Aorta (tissue), 5 donors: ENCODE measurements at places on chromosomes 13 and 19. TPM values are rescaled to one million over a fixed set of nuclear protein-coding genes. Genes with fewer than 3 reads are reported as not detected.

- no peak for DNase-seq
Measured at GRCh38 chr19:30719999-30720345, 347.8 kb downstream of the ZNF536 start.

GRCh38 chr13:75657111-75657510 lies 21.0 kb downstream of the LMO7 start:
- no peak for DNase-seq

GRCh38 chr13:102869948-102870676 lies 24.3 kb downstream of the ERCC5 start:
- no peak for DNase-seq

PRTN3 gene
- not detected for total RNA-seq

DNA sequence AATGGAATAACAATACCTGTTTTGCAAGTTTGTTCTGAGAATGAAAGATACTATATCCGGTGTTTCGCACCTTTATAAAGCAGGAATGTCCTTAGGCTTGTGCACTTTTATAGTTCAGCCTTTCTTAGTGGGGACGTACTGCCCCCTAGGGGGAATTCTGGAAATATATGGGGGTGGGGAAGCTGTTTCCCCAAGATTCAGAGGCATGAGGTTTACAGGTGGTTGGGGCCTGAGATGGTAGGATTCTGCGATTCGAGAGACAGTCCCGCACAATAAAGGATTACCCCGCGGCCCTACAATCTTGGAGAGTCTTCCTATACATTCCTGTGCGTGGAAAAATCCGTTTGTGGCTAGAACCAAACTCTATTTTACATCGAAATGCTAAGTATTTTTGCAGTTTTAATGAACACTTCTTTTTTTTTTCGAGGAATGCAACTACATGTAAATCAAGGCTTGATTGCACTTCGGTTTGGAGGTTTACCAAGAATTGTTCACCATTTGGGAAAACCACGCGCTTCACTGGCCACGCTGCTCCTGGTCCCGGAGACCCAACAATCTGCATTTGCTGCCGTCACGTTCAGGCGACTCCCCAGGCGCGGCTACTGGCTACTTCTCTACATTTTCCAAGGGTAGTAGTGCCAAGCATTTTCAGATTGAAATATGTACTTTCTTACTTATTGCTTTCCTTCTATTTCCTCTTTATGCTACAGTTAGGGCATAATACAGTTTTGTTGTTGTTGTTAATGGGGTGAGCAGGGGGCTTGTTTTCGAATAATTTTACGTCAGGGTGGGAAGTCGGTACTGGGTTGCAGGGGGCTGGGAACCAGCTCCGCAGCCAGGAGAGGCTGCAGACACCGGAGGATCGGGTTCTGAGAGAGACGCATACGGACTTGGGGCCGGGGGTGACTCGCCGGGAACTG lies 830 bp downstream of the NEK5 start:
- peak; percentile 55 for DNase-seq

TFDP1 gene
- total RNA-seq, result 36.6 TPM

DNA sequence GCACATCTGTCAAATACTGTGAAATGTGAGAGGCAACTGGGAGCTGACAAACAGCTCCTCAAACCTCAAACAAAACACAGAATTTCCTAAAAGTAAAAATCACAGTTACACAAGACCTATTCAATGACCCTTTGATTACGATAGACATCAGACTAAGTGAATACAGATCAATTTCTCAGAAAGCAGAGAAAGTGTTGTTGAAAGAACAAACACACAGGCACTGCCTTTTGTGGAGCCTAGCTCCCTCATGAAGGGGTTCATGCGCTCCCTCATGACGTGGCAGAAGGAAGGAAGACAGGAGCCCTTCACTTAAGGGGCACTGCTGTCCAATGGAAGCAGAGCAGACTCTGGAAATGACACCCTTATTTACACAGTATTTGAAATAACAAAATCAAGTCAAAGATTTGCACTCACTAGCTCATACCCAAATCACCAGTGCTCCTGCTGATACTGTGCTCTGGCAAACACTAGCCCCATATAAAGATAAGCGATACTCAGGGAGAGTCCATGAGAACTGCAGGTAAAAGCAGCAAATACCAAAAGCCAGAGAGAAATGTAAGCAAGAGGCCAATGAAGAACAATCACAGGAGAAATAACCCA lies 144.9 kb downstream of the KLF12 start:
- no peak for DNase-seq

C19orf81 gene
- total RNA-seq, result not detected

- no peak for DNase-seq
Measured at GRCh38 chr13:37918116-37918714, 48.6 kb upstream of the TRPC4 start.

- DNase-seq, result no peak
Measured at GRCh38 chr19:19171821-19172532, 1.9 kb upstream of the MEF2B start.

FAM216B gene
- total RNA-seq, result not detected

DNA sequence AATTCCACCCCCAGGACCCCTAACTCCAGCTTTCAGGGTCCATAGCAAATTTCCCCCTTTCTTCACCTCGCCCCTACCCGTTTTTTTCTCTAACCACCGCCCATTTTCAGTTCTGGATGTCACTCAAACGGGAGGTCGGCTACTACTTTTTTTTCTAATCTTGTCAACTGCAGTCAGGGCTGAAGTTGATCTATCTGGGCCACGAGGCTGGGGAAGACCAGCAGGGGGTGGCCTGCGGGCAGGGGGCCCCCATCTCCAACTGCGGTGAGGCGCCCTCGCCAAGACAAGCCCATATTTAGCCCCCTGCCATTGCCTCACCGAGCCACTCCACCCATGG lies 748 bp downstream of the LHFPL6 start:
- no peak for DNase-seq

ZNF529 gene
- total RNA-seq, result 17.5 TPM

DNA sequence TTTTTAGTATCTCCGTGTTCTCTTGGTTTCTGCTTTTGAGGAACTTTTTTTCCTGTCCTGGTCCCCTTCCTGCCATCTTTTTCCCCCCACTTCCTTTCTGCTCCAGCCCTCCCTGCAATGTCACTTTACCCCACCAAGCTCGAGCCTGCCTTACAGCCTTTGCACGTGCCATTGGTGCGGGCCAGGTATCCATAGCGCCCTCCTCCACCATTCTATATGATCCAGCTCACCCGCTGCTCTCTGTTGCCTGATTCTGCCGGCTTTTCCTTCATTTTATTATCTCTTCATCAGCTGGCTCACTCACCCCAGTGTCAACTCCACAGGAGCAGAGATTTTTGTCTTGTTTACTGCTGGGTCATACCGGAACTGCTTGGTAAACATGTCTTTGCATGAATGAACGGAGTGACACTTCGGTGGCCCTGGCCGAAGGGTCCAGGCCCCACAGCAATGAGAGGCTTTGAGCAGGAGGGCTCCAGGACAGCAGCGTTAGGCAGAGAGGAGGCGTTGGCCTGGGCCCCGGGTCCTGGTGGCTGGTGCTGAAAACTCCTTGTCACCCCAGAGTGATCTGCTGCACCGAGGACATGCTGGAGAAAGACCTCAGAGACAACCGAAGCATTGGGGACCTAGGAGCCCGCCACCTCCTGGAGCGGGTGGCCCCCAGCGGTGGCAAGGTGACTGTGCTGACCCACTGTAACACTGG lies 1.2 kb downstream of the MRI1 start:
- DNase-seq, result no peak

DNA sequence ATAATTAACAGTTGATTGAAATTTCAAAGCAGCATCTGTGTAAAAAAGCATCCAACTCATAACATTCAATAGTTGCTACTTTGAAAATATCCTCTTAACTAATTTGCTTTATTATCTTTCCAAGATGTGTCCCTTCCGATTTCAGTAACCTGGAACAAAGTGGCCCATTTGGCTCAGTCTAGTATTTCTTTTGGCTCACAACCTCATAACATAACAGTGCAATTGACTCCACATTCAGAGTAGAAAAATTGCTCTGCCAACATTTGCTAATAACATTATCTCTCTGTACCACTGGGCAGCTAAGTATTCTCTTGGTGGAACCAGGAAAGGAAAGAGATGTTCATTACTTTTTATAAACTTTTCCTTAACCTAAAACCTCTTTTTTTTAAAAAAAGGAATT lies 571.1 kb upstream of the ARGLU1 start:
- no peak for DNase-seq

- DNase-seq, result no peak
Measured at GRCh38 chr19:15815306-15815705, at the start of gene OR10H1. Gene OR10H1 (minus strand): TSS chr19:15815664. CDS start chr19:15808037, 7,627 bp downstream.

TMEM91 gene
- total RNA-seq, result 9.5 TPM

- DNase-seq, result no peak
Measured at GRCh38 chr13:49669735-49670309, 21.5 kb downstream of the EBPL start.

DNA sequence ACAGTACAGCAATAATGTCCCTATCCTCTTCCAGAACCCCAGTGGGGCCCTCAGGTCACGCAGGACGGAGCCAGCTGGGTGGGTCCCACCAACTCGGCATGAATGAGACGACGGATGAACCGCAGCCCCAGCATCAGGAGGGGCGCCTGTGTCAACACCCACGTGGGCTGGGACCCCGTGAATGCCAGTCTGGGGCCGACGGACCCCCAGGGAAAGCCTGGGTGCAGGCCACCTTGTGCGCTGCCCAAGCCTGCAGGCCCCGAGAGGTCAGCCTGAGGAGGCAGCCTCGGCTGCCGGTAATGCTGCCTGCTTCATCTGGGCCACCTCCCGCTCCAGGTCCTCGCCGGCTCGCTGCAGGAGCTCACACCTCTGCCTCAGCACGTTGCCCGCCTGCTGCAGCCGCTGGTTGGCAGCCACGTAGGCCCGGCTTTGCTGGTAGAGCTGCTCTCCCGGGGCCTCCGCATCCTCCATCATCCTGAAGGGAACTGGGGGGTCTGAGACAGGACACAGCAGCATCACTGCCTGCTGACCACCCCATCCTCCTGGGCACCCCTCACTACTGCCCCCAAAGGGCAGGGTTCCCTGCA lies 4.2 kb downstream of the C19orf25 start:
- no peak for DNase-seq

GRCh38 chr19:39995794-39996193 lies 1.1 kb upstream of the ZNF546 start:
- DNase-seq, result no peak

PIK3R2 gene
- total RNA-seq, result 21.8 TPM

DNA sequence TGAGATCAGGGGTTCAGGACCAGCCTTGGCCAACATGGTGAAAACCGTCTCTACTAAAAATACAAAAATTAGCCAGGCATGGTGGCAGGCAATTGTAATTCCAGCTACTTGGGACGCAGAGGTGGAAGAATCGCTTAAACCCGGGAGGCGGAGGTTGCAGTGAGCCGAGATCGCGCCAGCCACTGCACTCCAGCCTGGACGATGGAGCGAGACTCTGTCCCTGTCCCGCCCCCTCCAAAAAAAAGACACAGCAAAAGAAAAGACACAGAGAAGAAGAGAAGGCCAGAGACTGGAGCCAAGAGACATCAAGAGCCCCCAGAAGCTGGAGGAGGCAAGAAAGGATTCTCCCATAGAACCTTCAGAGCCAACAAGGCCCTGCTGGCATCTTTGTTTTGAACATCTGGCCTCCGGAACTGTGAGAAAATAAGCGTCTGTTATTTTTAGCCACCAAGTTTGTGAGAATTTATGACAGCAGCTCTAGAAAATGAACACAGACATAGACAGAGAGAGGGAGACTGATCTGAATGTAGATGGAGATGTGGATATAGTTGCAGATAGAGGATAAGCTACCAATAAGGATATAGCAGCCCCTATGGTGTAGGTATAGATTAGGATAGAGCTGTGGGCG lies 25.7 kb upstream of the PNMA8B start:
- no peak for DNase-seq

ZNF225 gene
- 4.5 TPM for total RNA-seq

GRCh38 chr13:42275098-42275471 lies 3.1 kb downstream of the AKAP11 start:
- no peak for DNase-seq

ADAMTS10 gene
- total RNA-seq, result 188 TPM

DNA sequence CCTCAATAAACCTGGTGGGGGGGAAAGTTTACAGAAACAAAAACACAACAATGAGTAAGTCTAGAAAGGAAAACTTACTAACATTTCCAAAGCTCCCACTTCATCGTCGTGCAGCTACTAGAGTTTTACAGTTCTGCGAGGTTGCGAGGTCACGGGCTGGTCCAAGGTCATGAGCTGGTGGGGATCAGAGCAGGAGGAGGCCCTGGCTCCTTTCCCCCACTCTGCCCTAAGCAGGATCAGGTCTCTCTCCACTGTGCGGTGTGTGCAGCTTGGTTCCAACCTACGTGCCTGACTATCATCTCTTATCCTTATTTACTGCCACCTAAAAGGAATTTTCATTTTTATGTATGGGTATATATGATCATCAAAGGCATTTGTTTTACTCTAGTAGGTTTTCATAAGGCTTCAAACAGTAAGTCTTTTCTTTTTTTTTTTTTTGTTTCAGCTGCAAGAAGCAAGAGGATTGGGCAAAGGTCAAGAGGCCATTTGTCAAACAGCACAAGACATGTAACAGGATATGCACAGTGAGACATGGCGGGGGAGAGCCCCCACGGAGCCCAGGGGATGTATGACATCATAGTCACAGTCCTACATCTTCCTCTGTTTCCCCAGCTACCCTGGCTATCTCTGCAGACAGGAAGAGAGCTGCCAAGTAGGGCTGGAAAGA lies 76.6 kb upstream of the POMP start:
- DNase-seq, result no peak

ZIC2 gene
- not detected for total RNA-seq

KIR2DL1 gene
- total RNA-seq, result not detected

- DNase-seq, result no peak
Measured at GRCh38 chr19:29687897-29688728, 22.9 kb downstream of the PLEKHF1 start.

- DNase-seq, result peak; percentile 45
Measured at GRCh38 chr19:55249841-55250240, 9.0 kb downstream of the PPP6R1 start.

- DNase-seq, result peak; percentile 38
Measured at GRCh38 chr19:40774916-40775631, at the start of gene MIA. Gene MIA (plus strand): TSS chr19:40775521. CDS start chr19:40775543, 22 bp downstream.
